ENCODE measurements at places on chromosomes 12 and 14. TPM values are rescaled to one million over a fixed set of nuclear protein-coding genes. Genes with fewer than 3 reads are reported as not detected.

Gene SLC10A1
- total RNA-seq = not detected

Gene ACVRL1
- total RNA-seq = 0.49 TPM

DNA sequence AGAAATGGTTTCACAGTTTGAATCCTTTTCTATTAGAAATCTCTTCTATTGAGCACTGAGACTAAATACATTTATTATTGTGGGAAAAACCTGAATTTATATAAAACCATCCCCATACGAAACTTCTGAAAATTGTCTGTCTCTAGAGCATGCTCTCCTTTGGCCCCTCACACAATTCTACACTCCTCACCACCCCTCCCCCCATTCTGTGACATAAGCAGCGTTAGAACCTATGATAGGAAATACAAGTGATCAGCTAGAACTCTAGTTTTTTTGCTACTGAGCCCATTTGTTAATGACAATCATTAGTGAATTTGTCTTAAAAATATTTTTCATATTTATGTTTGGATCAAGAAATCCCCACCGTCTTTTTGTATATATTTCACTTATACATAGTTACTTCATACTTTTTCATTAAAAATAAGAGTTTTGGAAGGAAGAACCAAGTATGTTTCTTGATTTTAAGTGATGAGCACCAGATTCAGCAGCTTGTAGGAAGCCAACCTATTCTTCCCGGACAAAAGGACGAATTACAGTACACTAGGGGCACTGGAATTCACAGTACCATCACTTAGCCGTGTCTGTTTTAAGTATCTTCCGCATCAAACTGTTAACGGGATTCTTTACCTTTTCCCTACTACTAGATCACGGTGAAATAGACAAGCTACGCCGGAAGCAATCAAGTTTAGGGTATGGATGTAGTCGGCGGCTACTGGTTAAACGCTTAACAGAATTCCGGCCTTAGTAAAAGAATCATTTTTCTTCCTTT, 724 bp downstream of the GTSF1 start:
- peaks cover 3% of the 10 kb centered on the region for H3K4me1 ChIP-seq
- H3K36me3 ChIP-seq = no peaks in the 10 kb centered on the region
- H3K27me3 ChIP-seq = peaks cover 9% of the 10 kb centered on the region

DNA sequence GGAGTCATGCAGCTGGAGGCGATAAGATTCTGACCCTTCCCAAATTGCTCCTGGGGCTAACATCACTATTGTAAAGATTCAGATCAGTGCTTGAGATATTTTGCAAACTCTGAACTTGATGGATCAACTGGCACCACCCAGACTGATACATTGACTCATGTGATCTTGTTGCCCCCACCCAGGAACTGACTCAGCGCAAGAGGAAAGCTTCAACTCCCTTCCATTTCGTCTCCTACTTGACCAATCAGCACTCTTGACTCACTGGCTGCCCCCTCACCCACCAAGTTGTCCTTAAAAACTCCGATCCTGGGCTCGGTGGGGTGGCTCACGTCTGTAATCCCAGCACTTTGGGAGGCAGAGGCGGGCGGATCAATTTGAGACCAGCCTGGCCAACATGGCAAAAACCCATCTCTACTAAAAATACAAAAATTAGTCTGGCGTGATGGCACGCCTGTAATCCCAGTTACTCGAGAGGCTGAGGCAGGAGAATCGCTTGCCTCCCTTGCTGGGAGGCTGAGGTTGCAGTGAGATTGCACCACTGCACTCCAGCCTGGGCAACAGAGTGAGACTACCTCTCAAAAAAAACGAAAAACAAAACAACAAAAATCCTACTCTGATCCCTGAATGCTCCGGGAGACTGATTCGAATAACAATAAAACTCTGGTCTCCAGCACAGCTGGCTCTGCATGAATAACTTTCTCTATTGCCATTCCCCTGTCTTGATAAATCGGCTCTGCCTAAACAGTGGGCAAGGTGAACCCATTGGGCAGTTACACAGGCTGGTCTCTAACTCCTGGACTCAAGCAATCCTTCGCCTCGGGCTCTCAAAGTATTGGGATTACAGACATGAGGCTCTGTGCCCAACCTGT, 9.8 kb upstream of the ARF6 start:
- no peaks in the 10 kb centered on the region for H3K27me3 ChIP-seq
- H3K4me1 ChIP-seq = peaks cover 10% of the 10 kb centered on the region
- no peak for DNase-seq
- H3K27ac ChIP-seq = no peak overlapping the region

DNA sequence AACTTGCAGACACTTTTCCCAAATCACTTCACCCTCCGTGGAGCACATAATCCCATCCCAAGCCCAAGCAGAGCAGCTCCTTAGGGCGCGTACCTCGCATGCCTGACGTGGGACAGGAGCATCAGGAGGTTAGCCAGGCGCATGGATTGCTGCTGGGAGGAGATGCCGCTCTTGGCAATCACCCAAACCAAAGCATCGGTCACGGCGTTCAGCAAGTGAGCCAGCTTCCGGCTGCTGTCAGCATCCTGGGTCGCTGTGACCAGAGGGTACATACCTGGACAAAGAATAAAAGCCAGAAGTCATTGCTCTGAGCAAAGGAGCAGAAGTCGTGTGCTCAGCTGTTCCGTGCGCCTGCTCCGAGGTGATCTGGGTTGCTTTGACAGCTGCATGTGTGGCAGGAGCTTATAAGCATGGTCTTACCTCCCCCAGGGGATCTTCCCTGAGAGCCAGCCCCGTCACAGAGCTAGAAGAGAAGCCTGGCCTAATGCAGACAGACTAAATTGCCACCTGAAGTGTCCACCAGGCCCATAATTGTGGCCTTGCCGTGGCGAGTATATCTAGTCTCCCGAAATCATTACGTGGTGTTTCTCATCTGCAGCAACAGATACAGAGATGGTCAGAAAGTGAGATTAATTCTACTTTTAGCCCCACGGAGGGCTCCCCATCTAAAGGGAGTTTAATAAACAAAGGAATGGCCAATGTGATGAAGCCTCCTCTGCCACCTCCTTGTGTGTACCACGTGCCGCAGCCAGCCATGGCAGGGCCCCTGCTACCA, 59.1 kb downstream of the ESR2 start:
- peaks cover 6% of the 10 kb centered on the region for H3K27me3 ChIP-seq
- DNase-seq = no peak
- peaks cover 13% of the 10 kb centered on the region for H3K36me3 ChIP-seq
- peaks cover 9% of the 10 kb centered on the region for H3K4me1 ChIP-seq
- H3K4me3 ChIP-seq = no peak overlapping the region

GRCh38 chr14:57388067-57388466, 2.3 kb upstream of the NAA30 start:
- no peak for DNase-seq
- no peak overlapping the region for H3K27ac ChIP-seq
- peaks cover 29% of the 10 kb centered on the region for H3K4me1 ChIP-seq

DNA sequence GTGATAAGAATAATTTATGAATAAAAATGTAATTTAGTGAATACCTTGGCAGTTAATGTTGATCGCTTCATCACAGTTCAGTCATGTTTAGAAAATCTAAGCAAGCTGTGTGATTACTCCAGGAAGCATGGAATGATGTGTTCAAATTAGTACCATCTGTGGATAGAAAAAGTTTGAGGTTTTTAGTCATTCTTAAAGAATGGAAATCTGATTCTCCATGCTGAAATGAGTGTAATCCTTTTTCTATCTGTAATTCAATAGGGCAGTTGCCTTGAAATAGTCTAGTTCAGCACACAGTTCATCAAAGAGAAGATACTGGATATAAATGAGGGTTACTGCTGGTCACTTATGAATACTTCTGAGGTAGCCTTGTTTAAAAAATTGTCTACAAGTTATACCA, 127.2 kb upstream of the MYF6 start:
- no peaks in the 10 kb centered on the region for H3K27me3 ChIP-seq
- no peak overlapping the region for H3K4me3 ChIP-seq
- no peak overlapping the region for H3K27ac ChIP-seq
- DNase-seq = no peak
- H3K4me1 ChIP-seq = no peaks in the 10 kb centered on the region
- no peaks in the 10 kb centered on the region for H3K36me3 ChIP-seq

DNA sequence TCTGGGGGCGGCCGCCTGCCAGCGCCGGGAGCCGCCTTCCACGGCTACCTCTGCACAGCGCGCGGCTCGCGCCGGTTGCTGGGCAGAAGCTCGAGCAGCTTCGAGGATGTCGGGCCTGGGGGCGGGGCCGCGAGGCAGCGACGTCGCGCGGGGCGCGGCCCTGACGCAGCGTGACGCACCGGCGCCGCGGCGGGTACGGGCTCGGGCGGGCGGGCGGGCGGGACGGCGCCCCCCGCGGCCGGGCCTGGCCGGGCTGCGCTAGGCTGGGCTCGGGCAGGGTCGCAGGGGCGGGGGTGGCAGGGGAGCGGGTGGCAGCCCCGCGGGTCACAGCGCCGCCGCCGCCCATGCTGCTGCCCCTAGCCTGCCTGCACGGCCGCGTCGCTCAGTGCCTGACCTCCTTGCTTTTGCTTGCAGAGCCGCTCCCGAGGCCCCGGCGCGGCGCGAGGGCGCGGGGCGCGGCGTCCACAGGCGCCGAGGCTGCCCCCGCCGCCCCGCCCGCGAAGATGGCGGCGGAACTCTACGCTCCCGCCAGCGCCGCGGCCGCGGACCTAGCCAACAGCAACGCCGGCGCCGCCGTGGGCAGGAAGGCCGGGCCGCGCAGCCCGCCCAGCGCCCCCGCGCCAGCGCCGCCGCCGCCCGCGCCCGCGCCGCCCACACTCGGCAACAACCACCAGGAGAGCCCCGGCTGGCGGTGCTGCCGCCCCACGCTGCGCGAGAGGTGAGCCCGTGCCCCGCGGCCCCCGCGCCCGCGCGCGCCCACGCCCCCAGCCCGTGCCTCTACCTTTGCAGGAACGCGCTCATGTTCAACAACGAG, at the start of gene BTBD6:
BTBD6 (plus strand) TSS at position 166 of the 814 bp plus-strand sequence; CDS start at position 345, 179 bp downstream.
- peaks cover 25% of the 10 kb centered on the region for H3K4me1 ChIP-seq
- peak within 1 kb of the TSS; percentile 62 for H3K27ac ChIP-seq
- peak; percentile 76 for DNase-seq
- peak within 1 kb of the TSS; percentile 86 for H3K4me3 ChIP-seq
- peaks cover 10% of the 10 kb centered on the region for H3K36me3 ChIP-seq

DNA sequence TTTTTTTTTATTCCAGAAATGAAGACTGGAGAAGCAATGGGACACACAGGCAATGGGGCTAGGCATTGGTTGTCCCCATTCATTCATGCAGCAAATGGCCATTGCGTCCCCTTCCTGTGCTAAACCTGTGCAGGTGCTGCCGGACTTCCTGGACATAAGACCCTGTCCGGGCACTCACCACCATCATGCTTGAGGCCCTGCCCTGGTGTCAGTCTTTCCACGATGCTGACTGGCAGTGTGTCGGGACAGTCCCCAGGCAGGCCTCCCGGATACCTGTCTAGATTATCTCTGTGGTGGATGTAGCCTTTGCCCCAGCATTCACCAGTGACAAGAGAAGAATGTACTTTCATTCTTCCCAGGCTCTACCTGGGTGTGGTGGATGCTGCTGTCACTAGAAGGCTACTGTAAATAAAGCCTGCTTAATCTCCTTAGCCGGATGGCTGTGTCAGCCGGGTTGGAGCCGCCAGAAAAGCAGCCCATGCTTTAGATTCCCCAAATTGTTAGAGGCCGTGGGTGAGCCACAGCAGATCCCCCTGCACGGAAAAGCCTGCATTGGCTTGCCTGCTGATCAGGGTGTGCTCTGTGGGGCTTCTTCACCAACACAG, 94.5 kb upstream of the PARP11 start:
- H3K36me3 ChIP-seq = no peaks in the 10 kb centered on the region
- no peak for DNase-seq
- H3K4me1 ChIP-seq = no peaks in the 10 kb centered on the region
- no peak overlapping the region for H3K4me3 ChIP-seq

- peaks cover 6% of the 10 kb centered on the region for H3K36me3 ChIP-seq
- no peaks in the 10 kb centered on the region for H3K27me3 ChIP-seq
- H3K4me3 ChIP-seq = no peak overlapping the region
Measured at GRCh38 chr12:133256321-133256720, 20.6 kb upstream of the ANHX start.

Measured in neural crest cell (in vitro differentiated cells).